ENCODE measurements at places on chromosomes 3 and 15. TPM values are rescaled to one million over a fixed set of nuclear protein-coding genes. Genes with fewer than 3 reads are reported as not detected.

- H3K27ac ChIP-seq = no peak overlapping the region
- H3K36me3 ChIP-seq = no peaks in the 10 kb centered on the region
- no peak for DNase-seq
- no peak overlapping the region for H3K4me3 ChIP-seq
- H3K4me1 ChIP-seq = no peaks in the 10 kb centered on the region
Observed at GRCh38 chr3:178517665-178518334, 18.4 kb upstream of the KCNMB2 start.

- no peak overlapping the region for H3K4me3 ChIP-seq
- no peak overlapping the region for H3K27ac ChIP-seq
- no peaks in the 10 kb centered on the region for H3K4me1 ChIP-seq
- peaks cover 29% of the 10 kb centered on the region for H3K36me3 ChIP-seq
Observed at GRCh38 chr15:65021488-65021887, 8.0 kb downstream of the MTFMT start.

GRCh38 chr3:184092199-184092598 lies 4.7 kb upstream of the HTR3E start:
- H3K4me3 ChIP-seq = no peak overlapping the region
- H3K36me3 ChIP-seq = no peaks in the 10 kb centered on the region
- no peaks in the 10 kb centered on the region for H3K27me3 ChIP-seq
- H3K27ac ChIP-seq = no peak overlapping the region
- H3K4me1 ChIP-seq = no peaks in the 10 kb centered on the region

The SNAPC5 gene
- total RNA-seq = 46.9 TPM

The ADAMTS7 gene
- total RNA-seq = 0.13 TPM

The CCR1 gene
- total RNA-seq = 1.8 TPM
